ENCODE measurements at places on chromosomes 7 and 10.

- no peak for DNase-seq
Measured at GRCh38 chr7:39688611-39689480, 65.5 kb downstream of the RALA start.

DNA sequence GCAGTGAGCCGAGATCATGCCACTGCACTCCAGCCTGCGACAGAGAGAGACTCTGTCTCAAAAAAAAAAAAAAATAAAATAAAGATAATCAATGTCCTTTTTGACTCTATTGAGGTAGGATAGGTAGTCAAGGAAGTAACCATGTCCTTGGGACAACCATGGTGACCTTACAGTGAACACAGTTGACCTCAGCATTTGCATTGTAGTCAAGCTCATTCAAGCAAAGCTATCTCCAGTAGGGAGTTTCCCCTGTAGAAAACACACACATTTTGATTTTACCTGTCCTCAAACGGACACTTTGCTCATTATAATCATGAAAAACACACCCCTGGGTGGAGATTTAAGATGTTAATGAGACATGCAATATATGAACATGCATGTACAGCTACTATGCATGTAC lies 171.7 kb downstream of the KIF20B start:
- DNase-seq: no peak

GRCh38 chr10:119871881-119872609 lies 598 bp downstream of the MCMBP start:
- DNase-seq: peak; percentile 39

- DNase-seq: no peak
Measured at GRCh38 chr7:138342990-138343389, 117.1 kb upstream of the TRIM24 start.

GRCh38 chr7:35729061-35729783 lies 34.3 kb upstream of the HERPUD2 start:
- no peak for DNase-seq

GRCh38 chr7:159198016-159198724 lies 53.5 kb upstream of the VIPR2 start:
- no peak for DNase-seq

DNA sequence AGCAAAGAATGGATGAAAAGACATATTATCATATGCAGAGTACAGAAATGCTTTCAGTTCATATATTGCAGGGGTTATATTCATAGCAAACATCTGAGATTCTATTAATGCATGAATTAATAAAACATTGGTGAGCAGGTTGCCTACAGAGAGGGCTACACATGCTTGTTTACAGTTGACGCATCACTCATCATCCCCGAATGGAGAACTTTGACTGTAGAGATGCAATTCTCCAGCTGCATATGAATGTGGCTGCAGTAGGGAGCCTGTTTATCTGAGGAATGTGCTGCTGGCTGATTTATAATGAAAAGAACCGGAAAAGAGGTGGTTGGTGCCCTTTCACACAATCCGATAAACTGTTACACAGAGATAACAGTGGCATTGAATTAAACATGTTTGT lies 116.5 kb downstream of the GRM3 start:
- no peak for DNase-seq

DNA sequence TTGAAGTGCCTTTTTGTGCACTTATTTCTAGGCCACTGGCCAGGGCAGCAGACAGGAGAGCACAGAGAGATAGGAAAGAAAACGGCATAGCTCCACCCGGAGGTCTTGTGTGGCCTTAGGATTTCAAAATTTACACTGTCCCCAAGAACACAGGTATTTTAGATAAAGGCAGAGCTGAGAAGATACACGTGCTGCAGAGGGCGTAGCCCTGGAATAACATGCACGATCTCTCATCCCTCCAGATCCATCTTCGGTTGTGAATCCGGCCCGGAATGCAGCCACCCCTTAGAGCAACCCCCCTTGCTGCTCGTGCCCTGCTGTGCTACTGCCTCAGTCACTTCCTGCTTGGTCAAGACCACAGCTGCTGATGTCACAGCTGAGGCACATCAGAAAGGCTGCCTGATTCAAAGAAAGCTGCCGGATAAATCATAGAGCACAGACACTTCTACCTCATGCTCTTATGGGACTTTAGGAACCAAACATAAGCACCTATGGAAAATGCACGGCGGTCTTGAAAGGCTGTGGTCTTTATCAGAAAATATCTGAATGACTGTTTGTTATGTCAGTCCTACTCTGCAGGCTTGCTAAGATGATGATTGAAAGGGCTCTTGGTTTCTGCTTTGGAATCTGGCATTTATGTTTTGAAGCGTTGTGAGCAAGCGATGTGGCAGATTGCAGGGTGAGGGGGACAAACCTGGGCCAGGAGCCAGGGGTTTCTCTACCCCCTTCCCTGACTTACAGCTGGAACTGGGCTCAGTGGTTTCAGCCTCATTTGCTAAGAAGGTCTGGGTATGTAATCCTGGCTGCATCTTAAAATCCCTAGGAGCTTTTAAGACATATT lies 152.0 kb downstream of the SVIL start:
- peak; percentile 58 for DNase-seq

GRCh38 chr7:131861620-131862346 lies 305.4 kb upstream of the PODXL start:
- no peak for DNase-seq

- no peak for DNase-seq
Measured at GRCh38 chr10:27099448-27099847, 846 bp downstream of the ANKRD26 start.

- DNase-seq: no peak
Measured at GRCh38 chr10:104895541-104895940, 254.5 kb downstream of the SORCS3 start.

- peak; percentile 11 for DNase-seq
Measured at GRCh38 chr7:18638594-18639452, 143.3 kb downstream of the HDAC9 start.

DNA sequence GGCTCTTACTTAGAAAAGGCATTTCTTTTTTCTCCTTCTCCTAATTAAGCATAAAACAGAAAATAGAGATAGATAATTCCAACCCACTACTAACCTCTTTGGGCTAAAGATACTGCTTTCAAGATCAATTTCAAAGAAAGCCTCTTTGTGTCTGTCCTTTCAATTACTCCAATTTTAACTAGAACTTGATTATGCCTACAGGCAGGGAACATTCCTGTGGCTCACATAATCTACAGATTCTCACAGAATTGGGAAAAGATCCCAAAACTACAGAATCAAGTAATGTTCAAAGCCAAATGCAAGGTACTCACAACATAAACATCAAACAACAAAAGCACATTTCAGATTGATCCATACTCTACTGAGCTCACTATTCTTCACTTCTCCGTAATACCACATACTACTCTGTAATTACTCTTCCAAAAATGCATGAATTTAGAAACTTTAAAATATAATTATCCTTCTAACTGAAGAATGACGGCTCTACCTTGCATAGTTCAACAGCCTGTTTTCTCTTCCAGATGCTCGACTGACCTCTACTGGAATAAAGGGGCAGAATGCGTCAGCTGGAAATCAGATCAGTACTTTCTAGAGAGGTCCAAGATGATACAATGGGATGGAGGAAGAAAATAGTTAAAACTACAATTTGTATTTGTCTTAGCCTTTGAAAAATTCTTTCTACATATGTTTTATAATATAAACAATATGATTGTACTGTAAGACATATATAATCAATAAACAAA lies 3.9 kb downstream of the MTERF1 start:
- DNase-seq: no peak

GRCh38 chr10:777913-778479 lies 88.5 kb upstream of the DIP2C start:
- no peak for DNase-seq

DNA sequence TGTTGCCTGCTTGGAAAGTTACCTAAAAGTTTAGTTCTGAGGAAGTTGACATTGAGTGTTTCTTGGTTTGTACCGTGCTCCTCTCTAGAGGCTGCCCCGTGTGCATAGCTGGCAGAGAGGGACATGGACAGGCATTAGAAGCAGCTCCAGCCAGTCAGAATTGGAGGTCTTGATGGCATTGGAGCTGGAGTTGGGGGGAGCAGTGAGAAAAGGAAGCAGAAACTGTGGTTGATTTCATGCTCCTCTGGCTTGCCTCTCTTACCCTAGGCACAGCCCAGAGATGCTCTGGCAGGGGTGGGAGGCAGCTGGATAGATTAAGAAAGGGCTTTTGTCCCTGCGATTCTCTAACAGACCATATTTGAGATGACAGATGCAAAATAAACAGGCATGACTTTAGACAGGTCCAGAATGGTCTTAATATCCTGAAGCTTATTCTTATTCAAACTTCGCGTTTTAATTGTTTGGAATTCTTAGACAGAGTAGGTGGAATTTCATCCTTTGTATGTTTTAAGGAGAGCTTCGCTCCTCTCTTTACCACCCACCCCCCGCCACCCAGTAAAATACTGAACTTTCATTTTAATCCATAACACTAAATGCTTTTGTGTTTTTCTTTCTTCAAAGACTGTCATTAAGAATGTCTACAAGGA lies 73.5 kb upstream of the GLCCI1 start:
- DNase-seq: no peak
